ENCODE measurements at places on chromosomes 7 and 10. TPM values are rescaled to one million over a fixed set of nuclear protein-coding genes. Genes with fewer than 3 reads are reported as not detected.

SNX13 gene
- total RNA-seq, result 53.4 TPM

UMAD1 gene
- 13.5 TPM for total RNA-seq

SPDYE2B gene
- not detected for total RNA-seq

OR6V1 gene
- not detected for total RNA-seq

VWDE gene
- total RNA-seq, result not detected

RTKN2 gene
- 0.17 TPM for total RNA-seq

TLL2 gene
- 5.1 TPM for total RNA-seq

CRYGN gene
- 0.72 TPM for total RNA-seq

RELN gene
- total RNA-seq, result 0.26 TPM

NPTX2 gene
- total RNA-seq, result 0.44 TPM

TMEM243 gene
- total RNA-seq, result 5.9 TPM

ACTL6B gene
- total RNA-seq, result not detected

PRKCQ gene
- 0.39 TPM for total RNA-seq

LIPF gene
- not detected for total RNA-seq

GPR146 gene
- total RNA-seq, result 25.3 TPM

GUSB gene
- total RNA-seq, result 14.0 TPM

SPDYE9 gene
- total RNA-seq, result not detected

UCMA gene
- total RNA-seq, result not detected

GRID2IP gene
- not detected for total RNA-seq

ENTPD1 gene
- total RNA-seq, result 12.9 TPM

CCAR1 gene
- 25.9 TPM for total RNA-seq

SORCS1 gene
- 3.5 TPM for total RNA-seq

CTAGE4 gene
- 0.53 TPM for total RNA-seq

KLHDC10 gene
- 27.5 TPM for total RNA-seq

PROSER2 gene
- 0.92 TPM for total RNA-seq

NRCAM gene
- total RNA-seq, result 0.32 TPM

INA gene
- total RNA-seq, result not detected

RADIL gene
- total RNA-seq, result 1.2 TPM

DPP6 gene
- total RNA-seq, result 0.54 TPM

CC2D2B gene
- total RNA-seq, result 0.74 TPM

MMRN2 gene
- 32.2 TPM for total RNA-seq

GBX1 gene
- total RNA-seq, result 0.93 TPM

TSPAN14 gene
- 55.7 TPM for total RNA-seq

LRRC18 gene
- not detected for total RNA-seq

MAP3K8 gene
- total RNA-seq, result 3.8 TPM

AMZ1 gene
- 0.07 TPM for total RNA-seq

EEPD1 gene
- total RNA-seq, result 7.0 TPM

KLF14 gene
- total RNA-seq, result 0.14 TPM

UBE2D4 gene
- total RNA-seq, result 34.4 TPM

CARD11 gene
- total RNA-seq, result 0.35 TPM

All from heart right ventricle (tissue), 16 donors.